ENCODE measurements at places on chromosomes 13 and 19.

GRCh38 chr19:50573741-50574461, 5.7 kb upstream of the LRRC4B start:
- no peak for DNase-seq

DNA sequence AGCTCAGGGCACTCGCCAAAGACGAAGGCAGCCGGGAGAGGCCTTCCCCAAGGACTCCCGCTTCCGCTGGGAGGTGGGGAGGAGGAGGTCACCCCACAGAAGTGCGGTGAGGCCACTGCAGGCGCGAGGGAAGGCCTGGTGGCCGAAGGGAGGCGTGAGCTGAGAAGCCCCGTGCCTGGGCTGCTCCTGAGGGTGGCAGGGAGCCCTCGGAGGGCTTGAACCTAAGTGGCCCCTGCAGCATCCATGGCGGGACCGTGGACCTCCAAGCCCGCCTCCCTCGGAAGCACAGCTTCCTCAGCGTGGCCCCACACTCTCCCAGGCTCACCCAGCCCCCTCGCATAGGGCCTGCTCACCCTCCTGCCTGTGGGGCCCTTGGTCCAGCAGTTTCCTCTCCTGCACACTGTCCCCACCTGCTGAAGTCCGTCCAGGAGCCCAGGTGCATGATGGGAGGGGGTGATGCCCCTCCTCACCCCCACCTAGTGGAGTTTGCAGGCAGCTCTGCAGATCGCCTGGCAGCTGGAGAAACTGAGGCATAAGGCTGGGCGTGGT, 25.9 kb downstream of the EFNA2 start:
- DNase-seq, result no peak

- no peak for DNase-seq
Observed at GRCh38 chr19:45834970-45835369, 19.9 kb upstream of the RSPH6A start.

GRCh38 chr19:12346896-12347295, 13.5 kb upstream of the ZNF563 start:
- DNase-seq, result no peak

DNA sequence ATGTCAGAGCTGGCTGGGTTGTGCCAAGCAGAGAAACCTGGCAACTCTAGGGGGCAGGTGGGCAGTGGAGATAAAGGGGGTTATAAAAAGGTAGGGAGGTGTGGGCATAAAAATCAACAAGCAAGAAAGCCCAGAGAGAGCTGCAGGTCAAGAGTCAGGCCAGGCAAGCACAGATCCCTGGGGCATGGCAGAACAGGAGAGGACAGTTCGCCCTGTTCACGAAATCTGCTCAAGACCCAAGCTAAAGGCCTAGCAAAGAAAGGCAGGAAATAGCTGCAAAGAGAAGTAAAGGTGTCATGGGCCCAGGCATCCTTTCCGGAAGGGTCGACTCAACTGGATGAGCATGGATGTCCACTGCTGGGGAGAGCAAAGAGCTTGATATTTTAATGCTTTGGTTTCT, 3.4 kb downstream of the MBNL2 start:
- no peak for DNase-seq

- DNase-seq, result no peak
Observed at GRCh38 chr19:48342841-48343540, 17.6 kb downstream of the EMP3 start.

- no peak for DNase-seq
Observed at GRCh38 chr13:73329355-73329754, 270.6 kb downstream of the KLF5 start.

DNA sequence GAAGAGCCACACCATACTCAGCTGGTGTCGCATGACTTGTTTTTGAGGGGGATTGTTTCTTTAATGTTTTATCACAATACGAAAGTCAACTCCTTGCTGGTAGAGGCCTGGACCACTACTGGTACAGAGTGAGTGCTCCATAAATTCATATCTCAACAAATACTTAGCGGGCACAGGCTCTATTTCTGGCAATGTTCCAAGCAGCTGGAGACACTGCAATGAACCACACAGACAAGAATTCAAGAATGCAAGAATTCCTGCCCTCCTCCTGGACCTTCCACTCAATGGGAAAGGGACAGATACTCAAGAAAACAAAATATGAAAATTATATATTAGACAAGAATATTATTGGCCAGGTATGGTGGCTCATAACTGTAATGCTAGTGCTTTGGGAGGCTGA, 5.1 kb upstream of the FXYD5 start:
- no peak for DNase-seq

- DNase-seq, result no peak
Observed at GRCh38 chr13:77062097-77062496, 35.1 kb upstream of the FBXL3 start.

- DNase-seq, result peak; percentile 44
Observed at GRCh38 chr13:32639502-32640105, 53.4 kb downstream of the PDS5B start.

DNA sequence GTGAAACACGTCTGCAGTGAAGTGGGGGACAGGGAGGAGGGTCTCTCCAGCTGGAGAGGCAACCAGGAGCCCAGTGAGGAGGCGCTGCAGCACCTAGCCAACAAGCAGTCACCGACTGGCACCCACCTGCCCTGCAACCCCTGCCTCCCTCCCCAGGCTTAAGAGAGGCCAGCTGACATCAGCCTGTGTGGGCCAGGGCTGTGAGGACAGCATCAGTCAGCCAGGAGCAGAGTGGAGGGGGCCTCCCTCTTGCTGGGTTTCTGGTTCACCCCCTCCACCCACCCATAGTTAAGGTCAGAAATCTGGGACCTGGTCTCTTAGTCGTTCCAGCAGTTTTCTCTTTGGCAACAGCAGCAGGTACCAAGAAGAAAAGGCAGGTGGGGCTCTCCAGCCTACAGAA, 25.5 kb upstream of the CCNP start:
- no peak for DNase-seq

All from CD8-positive, alpha-beta memory T cell (primary cell).